ENCODE measurements at places on chromosomes 4 and X.

- DNase-seq: no peak
Measured at GRCh38 chrX:68852046-68852445, 23.2 kb downstream of the EFNB1 start.

DNA sequence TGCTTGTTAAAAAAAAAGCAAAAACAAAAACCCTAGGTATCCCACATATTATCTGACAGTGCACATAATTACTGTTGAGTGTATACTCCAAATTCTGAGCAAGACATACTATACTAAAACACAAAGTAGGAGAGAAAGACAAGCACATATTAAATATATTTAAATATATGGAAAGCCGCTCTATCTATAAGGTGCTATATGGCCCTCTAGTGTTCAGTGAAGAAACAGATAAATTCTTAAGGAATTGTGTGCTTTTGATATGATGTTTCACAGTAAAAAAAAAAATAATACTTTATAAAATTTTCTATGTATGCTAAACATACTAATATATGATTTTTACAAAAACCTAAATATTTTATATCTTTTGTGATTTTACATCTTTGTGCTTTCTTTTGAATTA, 137.8 kb downstream of the FBXW7 start:
- no peak for DNase-seq

DNA sequence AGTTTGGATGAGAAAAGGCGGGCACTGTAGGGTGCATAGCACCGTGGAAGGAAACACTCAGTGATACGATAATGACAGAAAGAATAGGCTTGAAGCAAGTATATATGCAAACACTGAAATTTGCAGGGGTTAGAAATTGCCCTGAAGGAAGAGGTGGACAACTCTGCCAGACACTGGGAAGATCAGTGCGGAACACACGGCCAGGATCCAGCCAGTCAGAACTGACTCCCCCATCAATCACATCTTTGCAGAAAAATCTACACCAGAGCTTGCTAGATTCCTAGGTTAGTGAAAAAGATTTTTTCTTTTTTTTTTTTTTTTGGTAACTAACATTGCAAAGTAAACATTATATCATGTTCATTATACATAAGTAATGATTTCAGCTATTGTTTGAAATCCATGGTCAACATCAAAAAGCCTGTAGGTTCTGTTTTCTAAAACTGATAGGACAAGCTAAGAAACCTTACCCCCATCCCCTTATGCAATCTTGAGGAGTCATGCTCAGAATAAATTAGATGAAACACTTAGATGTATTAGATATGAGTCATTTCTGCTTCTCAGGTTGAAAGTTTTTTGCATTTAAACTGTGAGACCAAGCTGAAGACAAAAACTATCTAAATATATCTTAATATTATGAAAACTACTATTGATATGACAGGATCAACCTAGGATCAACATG, 38.9 kb downstream of the TRIML1 start:
- no peak for DNase-seq

DNA sequence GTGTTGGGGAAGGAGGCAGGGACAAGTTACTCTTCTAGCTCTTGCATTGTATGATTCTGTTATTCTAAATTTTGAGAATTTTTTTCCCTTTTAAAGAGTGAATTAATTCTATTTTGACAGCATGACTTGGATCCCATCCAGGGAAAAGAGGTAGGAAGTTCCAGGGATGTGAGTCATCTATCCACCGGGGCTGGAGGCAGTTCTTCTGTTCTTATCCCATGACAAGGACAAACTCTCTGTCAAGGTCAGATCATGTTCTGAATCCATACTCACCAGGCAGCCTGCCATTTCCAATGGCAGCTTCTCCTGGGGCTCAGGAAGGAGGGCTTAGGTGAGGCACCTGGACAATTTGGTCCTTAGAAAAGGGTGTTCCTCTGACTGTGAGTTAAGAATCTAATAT, 132.0 kb upstream of the MED14 start:
- no peak for DNase-seq

DNA sequence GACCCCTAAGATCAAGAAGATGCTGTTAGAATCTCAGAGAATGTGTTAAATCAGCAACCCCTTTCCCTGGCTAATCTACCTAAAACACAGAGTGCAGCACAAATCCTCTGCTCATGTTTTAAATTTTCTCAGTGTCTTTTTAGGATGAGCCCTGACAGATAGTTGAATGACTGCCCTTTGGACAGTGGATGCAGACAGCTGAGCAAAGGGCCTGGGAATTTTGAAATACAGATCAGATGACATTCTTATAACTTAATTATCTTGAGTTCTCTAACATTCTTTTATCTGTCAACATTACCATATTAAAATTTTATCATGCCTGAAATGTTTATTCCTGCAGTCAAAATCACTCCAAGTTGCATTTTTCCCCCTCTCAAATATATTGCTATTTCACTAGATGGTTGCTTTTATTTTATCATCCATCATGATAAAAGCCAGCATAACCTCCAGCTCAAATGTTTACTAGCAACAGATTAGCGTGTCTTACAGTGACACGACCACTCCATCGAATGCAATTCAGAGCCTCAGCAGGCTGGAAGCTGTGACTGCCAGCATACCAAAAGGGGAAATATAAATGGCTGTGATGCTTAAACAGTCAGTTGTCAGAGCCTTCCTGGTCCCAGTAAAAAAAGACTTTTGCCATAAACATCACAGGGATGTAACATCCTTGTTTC, 22.8 kb upstream of the ARHGAP24 start:
- DNase-seq: no peak

GRCh38 chrX:122078079-122078478, 1030.7 kb downstream of the GLUD2 start:
- DNase-seq: no peak

GRCh38 chr4:5266991-5267390, 215.7 kb downstream of the STK32B start:
- no peak for DNase-seq

- no peak for DNase-seq
Measured at GRCh38 chr4:181562399-181562798, 680.8 kb upstream of the TENM3 start.

GRCh38 chr4:56742080-56742871, 61.2 kb upstream of the HOPX start:
- DNase-seq: no peak

Data from nephron progenitor cell (in vitro differentiated cells).